CD4-positive, alpha-beta memory T cell (primary cell): ENCODE measurements at places on chromosomes 13 and 19.

- no peak for DNase-seq
Measured at GRCh38 chr19:18650021-18650390, 13.2 kb downstream of the KLHL26 start.

DNA sequence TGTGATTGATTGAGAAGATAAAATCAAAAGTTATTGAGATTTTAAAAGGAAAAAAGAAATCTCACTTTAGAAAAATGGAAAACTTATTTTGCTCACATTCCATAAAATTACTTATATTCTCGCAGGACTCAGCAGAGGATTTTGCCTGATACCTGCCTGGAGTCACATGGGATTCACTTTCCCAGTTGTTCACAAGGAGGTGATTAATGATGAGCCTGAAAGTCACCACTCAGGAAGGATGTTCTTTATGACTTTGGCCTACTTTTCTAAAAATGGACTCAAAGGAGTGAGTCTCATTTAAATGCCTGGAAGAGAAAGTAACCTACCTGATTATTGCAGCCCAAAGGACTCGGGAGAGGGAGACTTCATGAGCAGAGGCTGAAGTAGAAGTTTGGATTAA is 34.5 kb upstream of the FAM216B start:
- DNase-seq, result no peak

- DNase-seq, result no peak
Measured at GRCh38 chr13:100630555-100630954, 42.0 kb upstream of the GGACT start.

- DNase-seq, result no peak
Measured at GRCh38 chr13:69618393-69618792, 489.2 kb upstream of the ATXN8OS start.

- DNase-seq, result no peak
Measured at GRCh38 chr19:54465426-54466109, 2.0 kb upstream of the LENG9 start.
